Activated T-cell treated with anti-CD3 and anti-CD28 coated beads for 1 hour (primary cell): ENCODE measurements at places on chromosomes 16 and 17.

- DNase-seq: peak; percentile 49
Measured at GRCh38 chr16:22188595-22189442, 17.3 kb upstream of the EEF2K start.

- no peak for DNase-seq
Measured at GRCh38 chr17:81960130-81960958, 643 bp downstream of the NOTUM start.

- DNase-seq: no peak
Measured at GRCh38 chr17:65360961-65361552, 200.4 kb downstream of the AXIN2 start.

- DNase-seq: no peak
Measured at GRCh38 chr17:73304971-73305812, 6.6 kb downstream of the CDC42EP4 start.

GRCh38 chr17:11996722-11997146, 541 bp downstream of the ZNF18 start:
- DNase-seq: no peak
